ENCODE measurements at places on chromosomes 2 and 18. TPM values are rescaled to one million over a fixed set of nuclear protein-coding genes. Genes with fewer than 3 reads are reported as not detected.

Gene CKAP2L
- 21.6 TPM for total RNA-seq

Gene VSNL1
- total RNA-seq, result 1.3 TPM

Gene KCNF1
- total RNA-seq, result not detected

- no peaks in the 10 kb centered on the region for H3K4me1 ChIP-seq
- no peak overlapping the region for H3K27ac ChIP-seq
- no peak overlapping the region for H3K4me3 ChIP-seq
- no peak for DNase-seq
- H3K36me3 ChIP-seq, result no peaks in the 10 kb centered on the region
These were observed 683.5 kb downstream of the TMEM182 start for GRCh38 chr2:103445347-103445746.

DNA sequence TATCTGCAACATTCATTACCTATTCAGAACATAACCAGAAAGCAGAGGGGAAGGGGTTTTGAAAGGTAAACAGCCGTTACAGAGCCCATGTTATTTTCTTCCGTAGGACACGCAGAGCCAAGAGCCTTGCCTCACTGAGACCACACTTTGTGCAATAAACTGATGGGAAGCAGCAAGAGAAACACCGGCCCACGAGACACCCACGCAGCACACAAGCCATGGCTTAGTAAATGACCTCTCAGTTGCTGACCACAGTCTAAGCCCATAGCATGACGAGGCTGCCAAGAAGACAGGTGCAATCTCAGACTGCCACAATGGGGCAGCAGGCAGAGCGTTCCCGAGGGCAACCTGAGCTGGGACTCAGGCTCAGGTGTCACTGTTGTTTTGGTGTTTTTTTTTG, 59.6 kb downstream of the CABYR start:
- peaks cover 7% of the 10 kb centered on the region for H3K36me3 ChIP-seq
- H3K4me3 ChIP-seq, result no peak overlapping the region
- H3K4me1 ChIP-seq, result no peaks in the 10 kb centered on the region
- H3K27me3 ChIP-seq, result no peaks in the 10 kb centered on the region
- DNase-seq, result no peak

Gene HAAO
- total RNA-seq, result not detected

DNA sequence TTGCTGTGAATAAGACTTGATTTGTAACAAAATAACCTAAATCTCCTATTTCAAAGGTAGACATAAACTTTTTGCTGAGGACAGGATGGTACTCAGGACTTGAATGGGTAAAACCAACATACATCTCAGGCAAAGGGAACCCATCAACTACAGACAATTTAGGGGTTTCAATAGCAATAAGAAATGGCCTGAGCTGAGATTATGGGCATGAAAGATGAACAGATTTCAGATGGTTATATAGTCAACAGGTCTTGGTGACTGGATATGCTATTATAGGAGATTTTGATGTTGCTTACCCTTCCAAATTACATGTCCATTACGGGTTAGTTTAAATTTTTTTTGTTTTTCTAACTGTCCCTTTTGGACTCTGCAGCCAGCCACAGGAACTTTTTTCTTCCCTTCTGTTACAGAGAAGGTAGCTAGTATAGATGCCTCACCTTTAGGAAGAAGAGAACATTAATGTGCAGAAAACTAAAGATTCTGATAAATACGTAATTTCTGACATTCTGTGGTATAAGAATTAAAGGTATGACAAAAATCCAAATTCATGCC, 4.6 kb downstream of the RPS27A start:
- no peak overlapping the region for H3K27ac ChIP-seq
- H3K4me3 ChIP-seq, result no peak overlapping the region
- H3K4me1 ChIP-seq, result peaks cover 5% of the 10 kb centered on the region

DNA sequence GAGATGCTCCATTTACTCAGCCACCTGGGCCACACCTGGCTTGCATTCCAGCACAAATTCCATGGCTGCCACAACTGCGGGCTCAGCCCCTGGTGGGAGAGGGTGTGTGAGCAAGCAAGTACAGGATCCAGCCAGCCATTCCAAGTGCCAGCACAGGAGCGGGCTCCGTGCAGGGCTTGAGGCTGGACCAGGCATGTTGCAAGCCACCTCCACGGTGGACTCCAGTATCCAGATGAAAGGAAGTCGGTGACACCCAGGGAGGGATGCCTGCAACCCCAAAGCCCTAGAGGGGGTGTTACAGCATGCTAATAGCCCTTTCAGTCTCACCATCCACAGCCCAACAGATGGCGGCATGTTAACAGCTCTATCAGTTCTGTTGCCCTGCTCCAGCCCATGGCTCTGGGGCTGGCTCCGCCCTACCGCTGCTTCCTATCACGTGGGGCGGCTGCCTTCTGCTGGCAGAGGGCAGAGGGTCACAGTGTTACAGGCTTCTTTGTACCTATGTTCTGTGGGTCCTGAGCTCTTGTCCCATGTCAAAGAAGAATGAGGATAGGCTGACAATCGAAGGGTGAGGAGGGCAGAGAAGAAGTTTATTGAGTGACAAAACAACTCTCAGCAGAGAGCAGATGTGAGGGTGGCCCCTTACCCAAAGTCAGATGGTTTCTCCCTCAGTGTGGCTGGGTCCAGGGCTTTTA, 11.7 kb upstream of the GORASP2 start:
- no peaks in the 10 kb centered on the region for H3K27me3 ChIP-seq
- DNase-seq, result no peak
- no peak overlapping the region for H3K27ac ChIP-seq
- H3K36me3 ChIP-seq, result no peaks in the 10 kb centered on the region
- H3K4me3 ChIP-seq, result no peak overlapping the region
- H3K4me1 ChIP-seq, result no peaks in the 10 kb centered on the region

Gene GPR75
- total RNA-seq, result 4.0 TPM
